Articular chondrocyte of knee joint (primary cell): ENCODE measurements at places on chromosomes 1 and 21. TPM values are rescaled to one million over a fixed set of nuclear protein-coding genes. Genes with fewer than 3 reads are reported as not detected.

NUDT4B gene
- 34.6 and 46.0 TPM in 2 replicates for total RNA-seq

CELA2B gene
- total RNA-seq: not detected in 2 replicates

GJC2 gene
- total RNA-seq: 2.1 TPM in 2 replicates

TEDDM1 gene
- not detected in 2 replicates for total RNA-seq

PAQR7 gene
- 10.7 and 11.2 TPM in 2 replicates for total RNA-seq

UBIAD1 gene
- total RNA-seq: 7.7 and 9.1 TPM in 2 replicates

WNT3A gene
- total RNA-seq: not detected in 2 replicates
